ENCODE measurements at places on chromosomes 1 and 21. TPM values are rescaled to one million over a fixed set of nuclear protein-coding genes. Genes with fewer than 3 reads are reported as not detected.
A peak's percentile ranks its signal among the peaks of the same experiment; 100 is the strongest.

- no peak for DNase-seq
Observed at GRCh38 chr1:76705560-76705959, 161.7 kb upstream of the ST6GALNAC5 start.

DNA sequence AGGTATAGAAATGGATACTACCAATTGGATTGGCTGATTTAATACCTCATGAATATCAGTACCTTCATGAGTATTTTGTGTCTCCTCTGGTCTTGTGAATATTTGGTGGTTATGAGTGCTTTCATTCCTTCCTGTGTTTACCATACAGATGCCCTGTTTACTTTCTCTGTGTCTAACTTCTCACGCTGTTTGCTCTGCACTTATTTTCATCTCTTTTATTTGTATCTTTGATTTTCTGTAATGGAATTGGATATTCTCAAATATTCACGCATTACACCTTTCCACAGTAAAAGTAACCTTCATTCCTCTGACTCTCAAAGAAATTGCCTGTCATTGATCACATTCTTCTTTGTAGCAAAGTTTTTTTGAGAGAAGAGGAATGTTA is 16.8 kb downstream of the CNST start:
- DNase-seq = no peak

DNA sequence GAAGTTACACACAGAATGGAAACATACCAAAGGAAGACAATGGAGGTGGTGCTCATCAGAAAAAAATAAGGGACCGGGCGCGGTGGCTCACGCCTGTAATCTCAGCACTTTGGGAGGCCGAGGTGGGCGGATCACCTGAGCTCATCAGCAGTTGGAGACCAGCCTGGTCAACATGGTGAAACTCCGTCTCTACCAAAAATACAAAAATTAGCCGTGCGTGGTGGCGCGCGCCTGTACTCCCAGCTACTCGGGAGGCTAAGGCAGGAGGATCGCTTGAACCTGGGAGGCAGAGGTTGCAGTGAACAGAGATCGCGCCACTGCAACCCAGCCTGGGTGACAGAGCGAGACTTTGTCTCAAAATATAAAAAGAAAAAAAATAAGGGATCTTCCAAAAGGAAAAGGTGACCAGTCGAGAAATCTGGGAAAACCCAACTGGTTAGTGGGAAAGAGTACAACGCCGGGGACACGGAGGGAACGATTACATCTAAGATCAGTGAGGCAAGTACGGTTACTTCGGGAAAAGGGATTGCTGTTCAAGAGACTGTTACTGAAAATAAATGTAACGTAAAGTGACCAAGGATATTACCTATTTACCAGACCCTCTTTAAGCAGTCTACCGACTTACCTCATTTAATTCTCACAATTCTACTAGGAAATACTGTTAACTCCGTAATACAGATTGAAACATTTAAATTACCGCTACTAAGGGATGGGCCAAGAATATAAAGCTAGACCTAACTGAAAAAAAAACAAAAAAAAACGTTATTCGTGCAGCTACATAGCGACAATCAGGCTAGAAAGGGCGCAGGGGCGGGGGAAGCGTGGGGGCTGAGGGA is 822 bp downstream of the CCT3 start:
- peak; percentile 23 for DNase-seq

DNA sequence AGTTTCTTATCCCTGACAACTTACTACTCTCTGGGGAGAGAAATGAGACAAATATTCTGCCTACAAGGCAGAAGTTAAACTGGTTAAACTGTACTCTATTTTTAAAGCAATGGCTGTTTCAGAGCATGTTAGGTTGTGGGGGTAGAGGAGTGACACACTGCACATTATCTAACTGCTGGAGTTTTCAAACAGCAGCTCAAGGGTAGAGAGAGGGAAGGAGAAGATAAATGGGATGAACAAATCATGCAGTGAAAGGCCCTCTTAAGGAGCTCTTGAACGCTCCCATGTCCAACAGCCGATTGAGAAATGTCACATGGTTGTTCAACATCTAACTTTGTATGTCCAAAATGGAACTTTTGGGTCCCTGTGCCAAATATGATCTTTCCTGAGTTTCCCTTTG is 14.0 kb upstream of the IFI44L start:
- no peak for DNase-seq

GRCh38 chr21:44955141-44955797 is 15.4 kb downstream of the SLX9 start:
- DNase-seq = no peak

- no peak for DNase-seq
Observed at GRCh38 chr1:30764396-30764795, 6.8 kb upstream of the LAPTM5 start.

DNA sequence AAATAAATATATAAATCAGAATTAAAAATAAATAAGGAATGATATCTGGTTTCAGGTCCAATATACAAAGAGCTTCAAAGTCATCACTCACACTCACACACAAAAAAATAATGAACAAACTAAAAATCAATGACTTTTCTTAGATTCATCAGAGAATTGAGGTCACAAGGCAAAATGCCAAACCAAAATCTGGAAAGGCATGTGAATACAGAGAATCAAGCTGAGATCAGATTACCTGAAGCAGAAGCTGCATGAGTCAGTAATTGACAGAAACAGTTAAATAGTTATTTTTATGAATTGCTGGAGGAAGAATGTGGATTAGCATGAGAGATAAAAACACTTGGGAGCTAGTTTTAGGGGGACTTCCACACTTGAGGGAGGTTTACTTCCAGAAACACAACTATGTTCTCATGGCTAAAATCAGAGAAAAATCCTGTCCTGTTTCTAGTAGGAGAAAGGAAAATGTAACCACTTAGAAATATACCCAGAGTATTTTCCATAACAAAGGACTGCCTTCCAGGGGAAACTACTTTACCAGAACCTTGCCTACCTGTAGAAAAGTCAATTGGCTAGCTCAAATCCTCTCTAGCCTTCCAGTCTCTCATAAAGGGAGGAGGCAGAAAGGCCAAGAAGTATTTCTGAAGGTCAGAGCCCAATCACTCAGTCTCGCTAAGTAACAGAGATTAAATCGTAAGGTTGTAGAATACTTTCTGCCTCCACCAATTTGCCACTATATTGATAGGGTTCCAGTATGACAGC is 536.6 kb upstream of the NR5A2 start:
- DNase-seq = no peak

DNA sequence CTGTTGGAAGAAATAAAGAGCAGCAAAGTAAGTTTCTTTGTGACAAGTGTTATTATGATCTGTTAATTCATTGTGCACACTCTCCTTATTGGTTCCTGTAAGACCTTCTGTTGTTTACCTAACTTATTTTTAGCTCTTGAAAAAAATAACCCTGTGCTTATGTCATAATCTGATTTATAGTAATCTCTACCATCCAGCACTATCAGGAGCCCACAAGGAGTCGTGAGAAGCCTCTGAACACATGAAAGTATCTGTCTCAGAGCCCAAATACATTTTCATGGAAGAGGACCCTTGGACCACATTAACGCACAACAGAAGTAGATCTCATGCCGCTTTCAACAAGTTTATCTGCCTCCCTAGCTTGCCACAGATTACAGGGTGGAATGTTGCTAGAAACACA is 45.8 kb downstream of the CENPF start:
- no peak for DNase-seq

DNA sequence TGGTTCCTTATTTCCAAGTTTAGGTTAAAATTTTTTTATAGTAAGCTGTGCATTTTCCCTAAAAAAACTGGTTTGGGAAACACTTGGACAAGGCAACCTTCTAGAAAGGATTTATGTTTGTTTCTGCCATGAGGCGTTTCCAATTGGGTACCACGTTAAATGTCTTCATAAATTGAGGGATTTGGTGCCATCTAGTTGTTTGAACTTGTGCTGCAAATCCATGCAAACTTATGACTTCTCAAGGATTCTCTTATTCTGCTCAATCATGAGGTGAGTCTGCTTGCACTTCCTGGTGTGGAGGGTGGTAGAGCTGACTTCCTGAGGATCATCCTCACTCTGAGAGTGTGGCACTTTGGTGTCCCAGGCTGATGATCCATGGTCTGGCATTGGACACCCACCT is 123.3 kb downstream of the PCNX2 start:
- DNase-seq = peak; percentile 74

DNA sequence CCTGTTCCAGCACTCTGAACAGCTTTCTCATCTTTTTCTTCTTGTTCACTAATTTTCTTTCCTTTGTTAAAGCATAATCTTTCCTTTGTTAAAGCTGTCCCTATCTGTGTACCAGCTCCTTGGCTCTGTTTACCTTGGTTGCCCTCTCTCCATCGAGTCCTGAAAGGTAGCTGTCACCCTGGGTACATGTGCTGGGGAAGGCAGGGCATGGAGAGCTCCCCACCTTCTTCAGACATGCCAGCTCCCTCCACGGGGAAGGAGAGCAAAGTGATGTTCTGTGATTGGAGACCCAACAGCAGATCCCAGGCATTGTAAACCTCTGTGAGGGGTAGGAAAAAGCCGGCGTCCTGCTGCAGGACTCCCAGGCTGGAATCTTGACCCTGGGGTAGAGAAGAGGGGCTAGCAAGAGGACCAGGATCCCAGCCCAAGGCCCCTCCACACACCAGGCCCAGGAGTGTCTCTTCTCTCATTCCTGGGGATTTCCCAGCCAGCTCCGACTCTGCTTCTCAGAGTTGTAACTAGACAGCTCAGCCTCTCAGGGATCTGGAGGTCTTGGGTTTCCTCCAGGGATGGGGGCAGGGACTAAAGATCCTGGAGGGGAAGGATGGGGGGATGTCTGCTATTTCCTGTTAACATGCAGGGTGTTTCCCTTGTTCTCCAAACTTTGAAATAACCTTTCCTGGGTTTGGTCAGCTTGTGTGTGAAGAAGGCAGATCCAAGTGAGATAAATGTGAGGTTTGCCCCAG is 34.4 kb downstream of the TMCC2 start:
- peak; percentile 43 for DNase-seq

GRCh38 chr1:25022361-25023189 is 92.5 kb upstream of the RUNX3 start:
- DNase-seq = peak; percentile 74

- DNase-seq = peak; percentile 74
Observed at GRCh38 chr1:157993147-157993917, at the start of gene KIRREL1. TSS of gene KIRREL1 (plus strand) at chr1:157993645. CDS start at chr1:157993677, 32 bp downstream.

- DNase-seq = no peak
Observed at GRCh38 chr21:45867041-45867666, 114.4 kb upstream of the COL6A1 start.

DNA sequence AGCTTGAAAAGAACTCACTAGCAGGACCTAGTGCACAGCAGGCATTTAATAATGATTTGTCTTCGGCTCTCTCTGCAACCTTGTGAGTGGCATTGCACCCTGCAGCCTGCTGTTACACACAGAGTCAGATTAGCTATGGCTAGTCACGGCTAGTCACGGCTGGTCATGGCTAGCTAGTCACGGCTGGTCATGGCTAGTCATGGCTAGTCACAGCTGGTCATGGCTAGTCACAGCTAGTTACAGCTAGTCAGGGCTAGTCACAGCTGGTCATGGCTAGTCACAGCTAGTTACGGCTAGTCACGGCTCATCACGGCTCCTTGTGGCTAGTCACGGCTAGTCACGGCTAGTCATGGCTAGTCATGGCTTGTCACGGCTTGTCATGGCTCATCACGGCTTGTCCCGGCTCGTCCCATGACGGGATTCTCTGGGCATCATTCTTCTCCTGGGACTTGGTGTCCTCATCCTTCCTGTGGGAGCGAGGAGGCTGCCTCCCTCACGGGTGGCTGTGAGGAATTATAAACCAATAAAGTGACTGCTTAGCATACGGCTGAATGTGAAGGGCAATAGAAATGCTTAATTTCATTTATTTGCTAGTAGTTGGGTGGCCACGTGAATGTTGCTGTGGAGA is 12.5 kb upstream of the KIF26B start:
- no peak for DNase-seq

- no peak for DNase-seq
Observed at GRCh38 chr1:18313523-18313922, 167.2 kb upstream of the KLHDC7A start.

- no peak for DNase-seq
Observed at GRCh38 chr1:21592086-21592865, 76.9 kb downstream of the RAP1GAP start.

DNA sequence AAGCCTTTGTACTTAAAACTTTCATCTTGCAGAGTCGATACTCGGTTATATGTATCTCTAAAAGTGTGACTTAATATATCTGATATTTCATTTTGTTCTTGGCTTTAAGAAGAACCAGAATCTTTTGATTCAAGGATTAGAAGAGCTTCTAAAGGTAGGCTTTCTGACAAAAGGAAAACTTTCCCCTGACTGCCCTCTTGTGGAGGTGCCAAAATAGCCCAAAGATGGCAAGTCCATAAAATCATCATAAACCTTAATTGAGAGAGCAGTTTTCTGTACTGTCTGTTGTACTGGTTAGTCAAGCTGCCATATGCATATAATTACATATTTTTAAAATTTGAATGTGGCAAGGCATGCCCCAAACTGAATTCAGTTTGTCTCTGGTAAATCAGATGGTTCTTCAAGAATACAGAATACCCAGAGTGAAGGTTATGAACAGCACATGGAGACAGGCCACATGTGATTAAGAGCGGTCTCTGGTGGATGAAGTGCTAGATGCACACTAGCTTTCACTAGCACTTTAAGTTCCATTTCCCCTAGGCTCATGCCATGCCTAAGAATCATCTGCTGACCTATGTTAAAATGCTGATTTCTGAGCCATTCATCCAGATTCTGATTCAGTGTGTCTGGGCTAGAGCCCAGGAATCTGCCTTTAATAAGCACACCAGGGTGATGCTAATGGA is 27.7 kb upstream of the ELAVL4 start:
- DNase-seq = no peak

- no peak for DNase-seq
Observed at GRCh38 chr1:92931691-92932090, 29.6 kb downstream of the DIPK1A start.

DNA sequence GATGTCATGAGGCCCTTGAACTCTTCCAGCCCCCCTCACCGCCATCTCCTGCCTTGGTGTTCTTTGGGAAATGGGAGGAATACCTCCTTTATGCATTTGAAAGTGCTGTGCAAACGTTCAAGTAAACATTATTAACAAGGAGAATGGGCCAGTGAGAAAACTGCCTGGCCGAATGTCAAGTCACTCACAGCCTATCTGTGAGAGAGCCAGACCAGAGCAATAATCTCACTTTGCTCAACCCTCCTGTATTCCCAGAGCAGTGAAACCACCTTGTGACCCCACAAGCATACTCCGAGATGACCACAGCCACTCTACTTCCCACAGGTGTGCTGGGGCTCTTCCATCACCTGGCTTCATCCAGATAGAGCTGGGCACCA is 5.2 kb downstream of the TAL1 start:
- no peak for DNase-seq

DNA sequence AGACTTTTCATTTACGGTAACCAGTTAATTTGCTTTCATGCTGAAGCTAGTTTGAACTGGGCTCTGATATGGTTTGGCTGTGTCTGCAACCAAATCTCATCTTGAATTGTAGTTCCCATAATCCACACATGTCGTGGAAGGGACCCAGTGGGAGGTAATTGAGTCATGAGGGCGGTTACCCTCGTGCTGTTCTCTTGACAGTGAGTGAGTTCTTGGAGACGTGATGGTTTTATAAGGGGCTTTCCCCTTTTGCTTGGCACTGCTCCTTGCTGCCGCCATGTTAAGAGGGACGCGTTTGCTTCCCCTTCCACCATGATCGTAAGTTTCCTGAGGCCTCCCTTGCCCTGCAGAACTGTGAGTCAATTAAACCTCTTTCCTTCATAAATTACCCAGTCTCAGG is 10.3 kb upstream of the FHAD1 start:
- no peak for DNase-seq

The PRKCZ gene
- 22.8 TPM for total RNA-seq

The RHCE gene
- 0.93 TPM for total RNA-seq

The FMO2 gene
- 0.05 TPM for total RNA-seq

The PRDM16 gene
- total RNA-seq = not detected

The UTS2 gene
- total RNA-seq = not detected

The CYP4A22 gene
- not detected for total RNA-seq

The RXFP4 gene
- total RNA-seq = 0.19 TPM
